ENCODE measurements at places on chromosomes 7 and 10.

DNA sequence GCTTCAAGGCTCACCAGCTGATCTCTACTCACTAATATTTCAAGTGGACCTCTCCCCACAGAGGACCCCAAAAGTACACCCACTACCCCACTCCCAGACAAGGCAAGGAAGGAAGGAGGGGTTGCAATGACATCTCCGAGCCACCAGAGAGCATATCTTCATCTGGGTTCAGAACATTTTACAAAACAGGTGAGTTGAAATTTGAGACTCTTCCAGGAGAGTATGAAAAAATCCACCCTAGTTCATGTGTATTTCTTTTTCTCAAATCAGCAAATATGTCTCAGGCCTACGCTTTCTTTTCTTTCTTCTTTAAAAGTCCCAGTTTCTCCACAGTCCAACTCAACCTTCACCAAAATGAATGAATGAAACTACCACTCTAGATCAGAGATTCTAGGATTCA, 61.9 kb downstream of the SGMS1 start:
- peak; percentile 16 for DNase-seq

DNA sequence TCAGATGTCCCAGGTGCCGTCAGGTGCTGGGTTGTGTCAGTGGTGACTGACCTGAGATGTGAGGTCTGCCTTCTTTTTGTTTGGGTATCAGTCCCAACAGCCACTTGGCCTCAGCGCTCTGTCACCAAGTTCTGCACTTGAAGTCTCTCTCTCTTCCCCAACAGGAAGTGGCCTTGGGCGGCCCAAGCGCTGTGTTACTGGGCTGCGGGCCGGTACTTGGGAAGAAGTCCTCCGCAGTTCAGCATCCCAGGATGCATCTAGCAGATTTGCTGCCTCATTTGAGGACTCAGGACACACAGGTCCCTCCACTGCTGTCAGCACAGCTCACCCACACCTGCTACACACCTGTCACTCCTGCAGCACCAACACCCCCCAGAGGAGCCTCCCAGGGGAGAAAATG, 40.1 kb downstream of the LYZL2 start:
- no peak for DNase-seq

DNA sequence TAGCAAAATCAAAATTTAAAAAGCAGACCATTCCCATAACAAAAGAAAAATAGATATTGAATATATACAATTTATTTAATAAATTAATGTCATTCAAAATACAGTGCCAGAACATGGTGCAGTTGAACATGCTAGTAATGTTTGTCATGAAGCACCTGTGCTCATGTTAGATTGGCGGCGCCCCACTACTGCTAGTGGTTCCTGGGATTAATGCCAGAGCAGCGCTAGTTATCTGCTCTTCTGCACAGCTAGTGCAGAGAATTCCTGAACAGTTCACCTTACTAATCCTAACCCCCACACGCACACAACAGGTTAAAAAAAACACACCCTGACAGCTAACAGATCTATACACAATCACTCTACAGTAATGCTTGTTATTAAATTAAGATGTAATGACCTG, 23.4 kb downstream of the KBTBD2 start:
- no peak for DNase-seq

DNA sequence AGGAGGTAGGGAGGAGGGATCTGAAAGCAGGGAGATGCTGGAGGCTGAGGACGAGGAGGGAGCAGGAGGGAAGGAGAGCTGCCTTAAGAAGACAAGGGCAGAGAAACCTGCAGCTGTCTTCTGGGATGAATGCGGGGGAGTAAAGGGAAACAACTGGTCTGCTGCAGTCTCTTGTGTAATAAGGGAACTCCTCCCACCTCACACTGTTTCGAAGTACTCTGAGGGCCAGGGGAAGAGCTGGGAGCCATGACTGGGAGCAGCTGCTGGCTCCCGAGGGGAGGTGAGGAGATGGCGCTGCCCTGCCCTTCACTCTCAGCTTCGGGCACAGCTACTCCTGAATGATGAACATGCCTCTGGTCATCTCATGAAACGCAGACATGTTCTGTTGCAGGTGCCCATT, 65.1 kb downstream of the CLEC2L start:
- DNase-seq, result peak; percentile 59

GRCh38 chr10:90480466-90480865, 377.4 kb downstream of the HTR7 start:
- DNase-seq, result no peak

DNA sequence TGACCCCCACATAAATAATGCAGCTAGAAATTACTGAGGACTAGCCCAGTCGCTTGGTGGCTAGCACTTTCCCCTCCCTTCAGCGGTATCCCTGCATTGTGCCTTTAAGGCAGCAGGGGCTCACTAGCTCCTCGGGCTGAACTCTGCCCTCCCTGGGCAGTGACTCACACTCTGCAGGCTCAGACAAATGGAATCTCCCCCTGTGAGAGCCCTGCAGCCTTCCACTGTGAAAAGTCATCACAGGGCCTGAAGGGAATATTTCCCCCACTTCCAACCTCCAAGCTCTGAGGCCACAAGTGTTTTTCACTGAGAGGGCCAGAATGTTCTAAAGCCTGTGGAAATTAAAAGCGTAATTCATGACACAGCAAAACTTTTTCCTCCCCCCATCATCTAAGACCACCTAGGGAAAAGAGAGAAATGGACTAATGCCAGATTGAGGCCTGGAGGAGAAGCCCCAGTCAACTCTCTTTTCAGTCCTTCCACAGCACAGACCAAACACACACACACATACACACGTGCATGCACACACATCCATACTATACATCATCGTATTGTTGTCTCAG, 93.6 kb upstream of the COL1A2 start:
- peak; percentile 89 for DNase-seq

- DNase-seq, result no peak
These were observed 225.0 kb downstream of the CALN1 start for GRCh38 chr7:72187179-72187578.

GRCh38 chr10:35848412-35848811, 206.3 kb upstream of the FZD8 start:
- DNase-seq, result no peak

DNA sequence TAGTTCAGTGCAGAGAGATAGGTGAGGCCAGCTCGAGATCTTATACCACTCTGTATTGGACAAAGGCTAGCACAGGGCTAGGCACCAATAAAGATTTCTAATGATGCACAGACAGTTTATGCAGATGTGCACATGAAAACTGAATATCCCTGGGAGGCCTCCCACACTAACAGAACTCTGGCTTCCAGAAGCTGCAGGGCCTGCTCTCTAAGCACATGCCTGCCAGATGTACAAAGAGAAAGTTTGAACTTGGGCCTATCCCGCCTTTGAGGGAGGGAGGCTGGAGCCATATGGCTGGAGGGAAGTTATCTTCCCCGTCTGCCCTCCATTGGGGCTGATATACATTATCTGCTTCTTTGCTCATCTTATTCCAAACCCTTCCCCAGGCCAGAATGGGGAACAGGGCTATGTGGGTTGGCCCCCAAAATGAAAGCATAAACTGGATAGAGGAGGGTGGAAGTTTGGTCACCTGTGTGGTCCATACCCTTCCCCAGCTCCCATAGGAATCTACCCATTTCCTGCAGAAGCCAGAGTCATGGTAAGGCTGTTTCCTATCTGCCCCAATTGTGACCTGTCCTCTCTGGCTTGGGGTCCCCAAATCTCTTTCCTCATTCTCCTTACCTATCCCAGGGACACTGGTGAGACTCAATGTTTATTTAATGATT, 3.8 kb downstream of the KAZALD1 start:
- DNase-seq, result peak; percentile 62

DNA sequence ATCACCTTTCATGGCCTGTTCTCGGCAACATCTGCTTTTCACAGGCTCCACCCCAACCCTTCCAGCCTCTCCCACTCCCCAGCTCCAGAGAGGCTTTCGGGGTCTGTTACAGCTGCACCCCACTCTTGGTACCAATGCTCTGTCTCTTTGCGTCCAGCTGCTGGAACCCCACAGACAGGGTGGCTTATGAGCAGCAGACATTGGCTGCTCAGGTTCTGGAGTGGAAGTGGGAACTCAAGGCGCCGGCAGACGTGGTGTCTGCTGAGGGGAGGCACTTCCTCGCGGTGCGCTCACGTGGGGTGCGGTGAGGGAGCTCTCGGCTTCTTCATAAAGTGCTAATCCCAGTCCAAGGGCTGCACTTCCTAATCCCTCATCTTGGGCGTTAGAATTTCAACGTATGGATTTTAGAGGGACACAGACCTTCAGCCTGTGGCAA, 185.7 kb downstream of the ELFN1 start:
- DNase-seq, result no peak

DNA sequence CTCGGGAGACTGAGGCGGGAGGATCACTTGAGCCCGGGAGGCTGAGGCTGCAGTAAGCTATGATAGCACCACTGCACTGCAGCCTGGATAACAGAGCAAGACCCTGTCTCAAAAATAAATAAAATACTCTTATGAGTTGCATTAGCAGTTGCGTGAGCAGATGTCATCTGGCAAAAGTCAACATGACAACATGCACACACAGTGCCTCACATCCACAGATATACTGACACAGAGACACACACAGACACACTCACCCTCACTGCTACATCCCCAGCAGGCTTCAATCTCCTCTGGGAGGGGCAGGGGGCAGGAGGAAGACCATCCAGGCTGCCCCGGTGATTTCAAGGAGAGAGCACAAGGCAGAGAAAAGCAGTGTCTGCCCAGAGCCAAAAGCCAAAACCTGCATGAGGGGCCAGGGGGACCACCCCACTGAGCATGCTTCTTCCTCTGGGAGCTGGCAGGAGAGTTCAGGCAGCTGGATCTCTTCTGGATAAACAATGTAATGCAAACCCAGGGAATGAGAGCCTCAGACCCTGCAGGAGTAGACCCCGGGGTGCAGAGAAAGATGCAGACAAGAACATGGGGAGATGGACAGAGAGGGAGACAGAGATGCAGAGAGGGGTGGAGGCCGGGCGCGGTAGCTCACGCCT, 9.6 kb upstream of the ELN start:
- DNase-seq, result no peak

GRCh38 chr10:86671985-86672710, 3.8 kb downstream of the LDB3 start:
- DNase-seq, result no peak

- no peak for DNase-seq
These were observed 73.9 kb upstream of the CABCOCO1 start for GRCh38 chr10:61588770-61589211.
